DMS79 treated with DMSO at 0.1 percent for 48 hours (cell line): ENCODE measurements at places on chromosomes 3 and 15.

DNA sequence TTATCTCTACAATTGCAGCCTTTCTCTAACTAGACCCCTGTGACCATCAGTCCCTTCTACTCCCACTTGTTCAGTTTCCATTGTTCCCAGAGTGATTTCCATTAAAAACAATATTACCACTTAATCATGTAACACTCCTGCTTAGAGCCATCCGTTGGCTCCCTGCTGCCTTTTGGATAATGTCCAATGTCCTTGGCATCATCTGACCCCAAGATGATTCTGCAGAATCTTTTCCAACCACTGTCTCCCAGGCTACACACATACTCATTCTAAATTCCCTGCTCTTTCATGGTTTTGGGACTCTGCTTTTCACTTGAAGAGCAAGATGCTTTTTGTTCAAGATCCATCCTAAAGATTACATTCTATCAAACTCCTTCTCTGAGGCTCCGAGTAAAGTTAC, 7.1 kb downstream of the KCNH8 start:
- DNase-seq = no peak

GRCh38 chr3:142878649-142879300, 10.1 kb downstream of the PCOLCE2 start:
- DNase-seq = no peak

DNA sequence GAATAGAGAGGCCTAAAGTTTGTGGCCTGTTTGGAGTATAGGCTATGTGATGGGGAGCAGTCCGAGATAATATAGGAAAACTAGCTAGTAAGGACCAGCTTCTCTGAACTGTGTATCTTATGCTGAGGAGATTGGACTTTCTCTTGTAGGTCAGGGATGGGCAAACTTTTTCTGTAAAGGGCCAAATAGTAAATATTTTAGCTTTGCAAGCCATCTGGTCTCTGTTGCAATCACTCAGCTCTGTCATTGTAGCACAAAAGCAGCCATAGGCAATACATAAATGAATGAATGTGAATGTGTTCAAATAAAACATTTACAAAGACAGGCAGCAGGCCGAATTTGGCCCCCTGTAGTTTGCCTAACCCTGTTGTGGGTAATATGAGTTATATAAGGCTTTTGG, 24.5 kb downstream of the TMOD3 start:
- no peak for DNase-seq

DNA sequence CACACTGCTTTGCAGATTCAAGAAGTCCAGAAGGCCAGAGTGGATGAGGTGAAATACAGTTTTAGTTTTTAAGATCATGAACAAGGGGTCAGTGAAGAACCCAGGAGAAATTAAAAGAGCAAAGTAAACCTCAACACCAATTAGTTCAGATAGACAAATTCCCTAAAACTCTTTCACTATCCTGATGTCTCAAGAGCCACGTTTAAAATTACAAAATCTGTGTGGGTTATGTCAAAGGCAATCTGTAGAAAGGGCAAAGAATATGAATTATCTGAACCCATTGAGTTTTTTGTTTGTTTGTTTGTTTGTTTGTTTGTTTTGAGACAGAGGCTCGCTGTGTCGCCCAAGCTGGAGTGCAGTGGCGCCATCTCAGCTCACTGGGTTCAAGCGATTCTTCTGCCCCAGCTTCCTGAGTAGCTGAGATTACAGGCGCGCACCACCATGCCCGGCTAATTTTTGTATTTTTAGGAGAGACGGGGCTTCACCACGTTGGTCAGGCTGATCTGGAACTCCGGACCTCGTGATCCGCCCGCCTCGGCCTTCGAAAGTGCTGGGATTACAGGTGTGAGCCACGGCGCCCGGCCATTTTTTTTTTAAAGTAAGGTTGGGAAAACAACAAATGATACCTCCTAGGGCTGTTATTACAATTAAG, 32.1 kb upstream of the ST3GAL6 start:
- no peak for DNase-seq

DNA sequence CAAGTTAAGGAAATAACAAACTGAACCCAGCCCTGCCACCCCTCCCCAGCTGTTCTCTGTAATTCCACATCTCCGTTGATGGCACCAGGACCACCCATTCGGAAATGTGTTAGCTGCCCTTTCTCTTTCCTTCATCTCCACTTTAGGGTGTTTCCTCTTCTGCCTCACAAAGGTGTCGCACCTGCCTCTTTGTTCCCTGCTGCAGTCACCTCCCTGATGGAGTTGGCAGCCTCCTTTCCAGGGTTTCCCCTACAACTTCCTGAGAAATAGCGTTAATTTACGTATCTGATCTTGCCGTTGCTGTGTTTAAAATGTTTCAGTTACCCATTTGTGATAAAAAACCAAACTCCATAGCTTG, 57.3 kb downstream of the GPR171 start:
- no peak for DNase-seq

- no peak for DNase-seq
Measured at GRCh38 chr3:54322354-54322753, 200.0 kb downstream of the CACNA2D3 start.

GRCh38 chr3:123559040-123559861, 25.6 kb downstream of the HACD2 start:
- peak; percentile 48 for DNase-seq

- DNase-seq = no peak
Measured at GRCh38 chr3:112412494-112412893, 79.5 kb downstream of the CD200 start.

- no peak for DNase-seq
Measured at GRCh38 chr15:38499651-38500050, 45.7 kb downstream of the FAM98B start.

GRCh38 chr15:93164409-93164808, 75.4 kb upstream of the RGMA start:
- DNase-seq = no peak

- DNase-seq = peak; percentile 24
Measured at GRCh38 chr3:133124511-133124910, 86.3 kb downstream of the TMEM108 start.

GRCh38 chr3:169122416-169122815, 541.1 kb downstream of the MECOM start:
- no peak for DNase-seq

GRCh38 chr3:29185706-29186105, 95.2 kb upstream of the RBMS3 start:
- no peak for DNase-seq

DNA sequence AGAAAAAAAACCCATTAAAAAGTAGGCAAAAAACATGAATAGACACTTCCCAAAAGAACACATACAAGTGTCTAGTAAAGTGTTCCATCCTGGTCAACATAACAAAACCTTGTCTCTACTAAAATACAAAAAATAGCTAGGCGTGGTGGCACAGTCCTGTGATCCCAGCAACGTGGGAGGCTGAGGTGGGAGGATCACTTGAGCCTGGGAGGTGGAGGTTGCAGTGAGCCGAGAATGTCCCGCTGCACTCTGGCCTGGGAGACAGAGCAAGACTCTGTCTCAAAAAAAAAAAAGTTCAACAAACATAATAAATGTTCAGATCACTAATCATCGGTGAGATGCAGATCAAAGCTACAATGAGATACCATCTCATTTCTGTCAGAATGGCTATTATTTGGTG, 43.5 kb upstream of the OSBPL11 start:
- DNase-seq = no peak

GRCh38 chr15:72155003-72155621, 36.9 kb downstream of the SENP8 start:
- peak; percentile 82 for DNase-seq

- DNase-seq = no peak
Measured at GRCh38 chr3:183082355-183082915, 16.9 kb downstream of the MCCC1 start.

DNA sequence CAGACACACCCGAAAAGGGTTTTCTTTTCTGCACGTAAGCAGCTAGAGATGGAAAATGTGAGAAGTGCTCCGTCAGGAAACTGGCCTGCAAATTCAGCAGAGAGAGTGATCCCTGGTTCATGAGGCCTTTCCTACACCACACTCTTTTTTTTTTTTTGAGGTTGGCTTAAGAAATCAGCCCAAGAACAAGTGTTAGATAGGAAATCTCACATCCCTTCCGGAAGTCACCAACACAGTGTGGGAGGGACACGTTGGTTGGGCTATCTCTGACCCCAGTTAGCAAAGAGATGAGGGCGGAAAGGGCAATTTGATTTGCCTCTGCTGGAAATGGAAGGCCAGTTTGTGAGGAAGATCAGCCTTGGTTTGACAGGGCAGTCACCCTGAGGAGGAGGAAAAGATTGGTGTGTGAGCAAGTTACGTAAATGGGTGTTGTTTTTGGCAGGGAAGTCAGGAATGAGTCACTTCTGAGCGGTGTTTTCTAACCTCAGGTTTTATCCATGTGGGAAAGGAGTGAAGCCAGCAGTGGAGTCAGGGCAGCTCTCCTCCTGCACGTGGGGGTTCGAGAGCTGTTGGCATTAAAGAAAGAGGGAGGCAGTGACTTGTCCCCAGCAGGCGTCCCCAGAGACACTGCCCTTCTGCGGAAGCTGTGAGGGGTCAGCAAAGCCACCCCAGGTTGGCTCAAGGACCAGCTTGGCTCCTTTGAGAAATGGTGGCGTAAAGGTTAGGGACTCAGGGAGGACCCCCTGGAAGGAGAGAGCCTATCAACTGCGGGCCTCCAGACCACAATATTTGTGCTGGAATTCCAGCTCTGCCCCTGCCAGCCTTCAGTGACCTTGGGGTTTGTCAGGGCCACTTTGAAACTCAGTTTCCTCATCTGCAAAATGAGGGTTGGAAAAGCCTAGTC, 237.6 kb upstream of the BHLHE40 start:
- no peak for DNase-seq

DNA sequence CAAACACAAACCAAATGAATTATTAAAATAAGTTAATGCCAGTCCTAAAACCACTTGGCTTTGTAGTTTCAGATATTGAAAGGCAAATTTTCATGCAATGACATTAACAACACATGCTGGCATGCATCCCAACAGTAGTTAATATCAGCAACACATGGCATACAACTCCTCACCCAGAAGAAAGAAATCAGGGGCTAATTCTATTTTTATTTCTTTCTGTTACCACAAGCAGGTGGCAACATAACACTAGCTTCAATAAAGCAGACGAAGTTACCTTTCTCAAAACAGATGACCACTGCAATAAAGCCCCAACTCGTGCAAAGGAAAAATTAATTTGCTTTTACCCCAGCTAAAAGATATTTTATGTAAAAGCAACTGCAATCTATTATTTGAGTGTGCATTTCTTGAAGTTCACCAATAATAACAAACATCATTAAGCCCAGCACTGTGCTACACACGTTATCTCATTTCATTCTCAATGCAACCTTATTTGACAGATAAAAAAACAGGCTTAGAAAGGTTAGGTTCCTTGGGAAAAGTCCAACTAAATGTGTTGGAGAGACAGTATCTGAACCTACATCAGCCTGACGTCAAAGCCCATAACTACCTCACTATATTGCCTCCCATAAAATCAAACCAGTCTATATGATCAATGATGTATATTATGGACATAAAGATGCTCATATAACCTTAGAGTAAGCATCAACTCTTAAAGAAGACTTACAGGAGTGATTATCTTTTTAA, 2.8 kb downstream of the TOP2B start:
- peak; percentile 15 for DNase-seq

- no peak for DNase-seq
Measured at GRCh38 chr3:105108823-105109222, 257.9 kb upstream of the ALCAM start.

- DNase-seq = no peak
Measured at GRCh38 chr15:64029110-64029509, 17.2 kb downstream of the DAPK2 start.

- DNase-seq = no peak
Measured at GRCh38 chr15:79479616-79480015, 47.5 kb downstream of the MINAR1 start.

DNA sequence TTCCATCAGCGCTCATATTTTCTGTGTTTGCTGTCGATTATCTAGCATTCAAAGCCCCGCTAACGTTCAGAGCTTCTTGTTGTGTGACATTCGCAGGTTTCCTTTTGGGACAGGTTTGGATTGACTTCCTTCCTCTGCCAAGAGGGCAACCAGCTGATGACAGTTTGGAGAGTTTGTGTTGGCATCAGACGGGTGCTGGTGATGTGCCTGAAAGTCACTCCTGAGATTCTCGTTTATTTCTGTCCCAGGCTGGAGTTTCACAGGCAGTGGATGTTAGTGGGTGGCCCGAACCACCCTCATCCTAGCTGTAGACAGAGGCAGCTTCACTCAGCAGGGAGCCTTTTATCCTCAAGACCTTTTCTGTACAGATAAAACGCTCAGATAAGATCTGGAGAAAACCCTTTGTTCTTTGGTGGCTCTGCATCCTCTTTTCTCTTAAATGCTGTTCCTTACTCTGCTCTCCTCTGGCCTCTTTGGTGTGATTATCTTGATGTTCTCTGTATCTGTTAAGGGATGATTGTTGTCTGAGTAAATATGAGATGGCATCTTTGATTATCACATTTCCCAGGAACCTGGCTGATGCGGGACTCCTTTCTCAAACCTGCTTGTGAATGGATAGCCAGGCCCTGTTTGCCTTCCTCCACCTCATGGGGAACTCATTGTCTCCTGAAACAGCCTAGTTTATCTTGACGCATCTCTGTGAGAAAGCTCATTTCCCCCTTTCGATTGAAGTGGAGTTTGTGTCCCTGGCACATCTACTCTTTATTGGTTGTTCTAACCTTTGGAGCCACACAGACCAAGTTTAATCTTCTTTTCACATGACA, 35.9 kb downstream of the CGNL1 start:
- no peak for DNase-seq

DNA sequence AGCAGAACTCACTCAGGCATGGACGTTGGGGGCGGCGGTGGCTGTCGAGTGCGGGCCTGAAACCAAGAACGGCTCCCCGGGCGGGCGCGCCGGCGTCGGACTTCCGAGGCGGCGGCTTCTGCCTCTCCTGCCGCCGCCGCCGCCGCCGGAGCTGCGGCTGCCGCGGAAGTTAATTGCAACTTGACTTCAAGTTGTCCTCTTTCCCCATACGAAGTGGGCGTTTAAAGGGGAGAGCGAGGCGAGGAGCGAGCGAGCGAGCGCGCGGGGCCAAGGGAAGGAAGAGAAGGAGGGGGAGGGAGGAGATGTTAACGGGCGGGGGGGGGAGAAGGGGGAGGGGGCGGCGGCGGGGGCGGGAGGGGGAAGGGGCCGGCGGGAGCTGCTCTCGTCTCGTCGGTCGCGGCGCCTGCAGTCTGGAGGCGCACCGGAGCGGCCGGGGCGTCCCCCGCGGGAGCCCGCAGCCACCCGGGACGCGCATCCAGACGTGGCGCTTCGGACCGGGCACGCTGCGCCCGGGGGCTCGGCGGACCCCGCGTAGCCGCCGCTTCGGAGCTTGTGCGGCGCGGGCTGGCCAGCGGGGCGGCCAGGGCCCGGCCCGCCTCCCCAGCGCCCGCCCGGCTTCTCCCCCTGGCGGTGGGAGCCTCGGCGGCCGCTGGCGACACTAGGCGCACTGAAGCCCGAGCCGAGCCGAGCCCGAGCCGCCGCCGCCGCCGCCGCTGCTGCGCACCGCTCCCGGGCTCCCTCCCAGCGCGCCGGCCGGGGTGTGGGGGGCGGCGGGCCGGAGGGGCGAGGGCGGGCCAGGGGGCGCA, 19.7 kb upstream of the SATB1 start:
- DNase-seq = no peak

GRCh38 chr3:10283638-10284037, 9.1 kb downstream of the GHRL start:
- peak; percentile 83 for DNase-seq

GRCh38 chr3:123072152-123072551, 5.3 kb downstream of the PDIA5 start:
- DNase-seq = peak; percentile 66

- DNase-seq = no peak
Measured at GRCh38 chr3:197132916-197133530, 103.4 kb upstream of the MELTF start.

- DNase-seq = no peak
Measured at GRCh38 chr3:42683875-42684598, 1.3 kb upstream of the KLHL40 start.

- DNase-seq = no peak
Measured at GRCh38 chr3:71931922-71932321, 147.0 kb upstream of the PROK2 start.

GRCh38 chr3:191047930-191048329, 151.1 kb upstream of the OSTN start:
- DNase-seq = no peak
